ENCODE measurements at places on chromosomes 12 and 14.

DNA sequence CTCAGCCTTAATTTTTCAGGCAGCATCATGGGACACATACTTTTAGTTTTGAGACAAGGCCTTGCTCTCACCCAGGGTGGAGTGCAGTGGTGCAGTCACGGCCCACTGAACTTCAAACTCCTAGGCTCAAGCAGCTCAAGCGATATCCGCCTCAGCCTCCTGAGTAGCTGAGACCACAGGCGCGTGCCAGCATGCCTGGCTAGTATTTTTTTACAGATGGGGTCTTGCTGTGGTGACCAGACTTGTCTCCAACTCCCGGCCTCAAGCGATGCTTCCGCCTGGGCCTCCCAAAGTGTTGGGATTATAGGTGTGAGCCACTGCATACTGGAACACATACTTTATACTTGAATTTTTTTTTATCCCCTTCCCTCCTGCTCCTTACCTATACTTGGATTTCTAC, 2.8 kb downstream of the RDH5 start:
- no peak for DNase-seq

- peak; percentile 14 for DNase-seq
Observed at GRCh38 chr14:55297611-55298499, 26.6 kb downstream of the FBXO34 start.

- DNase-seq, result no peak
Observed at GRCh38 chr12:1845427-1845826, 25.1 kb downstream of the LRTM2 start.

GRCh38 chr14:64787619-64788018, 83.4 kb downstream of the PLEKHG3 start:
- DNase-seq, result no peak

- DNase-seq, result no peak
Observed at GRCh38 chr12:122064780-122065588, 13.6 kb upstream of the MLXIP start.

- DNase-seq, result no peak
Observed at GRCh38 chr12:111748151-111748672, 18.5 kb upstream of the ALDH2 start.

- DNase-seq, result no peak
Observed at GRCh38 chr12:29427964-29428363, 47.0 kb upstream of the ERGIC2 start.

Data from stimulated activated CD4-positive, alpha-beta T cell treated with anti-CD3 and anti-CD28 coated beads, Interleukin-15, amount 100 ng/mL, for 48 hours (primary cell).